ENCODE measurements at places on chromosomes 4 and X.

DNA sequence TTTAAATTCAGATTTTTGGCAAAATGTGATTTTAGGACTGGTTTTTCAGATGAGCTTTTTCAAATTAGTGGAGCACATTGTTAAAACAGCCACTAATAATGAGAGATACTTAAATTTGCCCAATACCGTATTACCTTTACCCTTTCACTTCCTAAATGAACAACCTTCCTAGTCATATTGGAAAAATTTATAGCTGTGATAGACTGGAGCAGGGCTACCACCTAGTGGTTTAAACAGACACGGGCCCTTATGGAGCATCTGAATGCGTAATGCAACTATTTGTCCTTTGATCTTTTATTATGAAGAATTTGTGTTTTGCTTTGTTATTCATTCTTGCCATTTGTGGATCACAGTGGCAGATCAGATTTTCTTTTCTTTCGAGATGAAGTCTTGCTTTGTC lies 72.7 kb downstream of the KDM6A start:
- DNase-seq: peak; percentile 10

- DNase-seq: no peak
Observed at GRCh38 chr4:146567396-146567795, 45.7 kb upstream of the SLC10A7 start.

DNA sequence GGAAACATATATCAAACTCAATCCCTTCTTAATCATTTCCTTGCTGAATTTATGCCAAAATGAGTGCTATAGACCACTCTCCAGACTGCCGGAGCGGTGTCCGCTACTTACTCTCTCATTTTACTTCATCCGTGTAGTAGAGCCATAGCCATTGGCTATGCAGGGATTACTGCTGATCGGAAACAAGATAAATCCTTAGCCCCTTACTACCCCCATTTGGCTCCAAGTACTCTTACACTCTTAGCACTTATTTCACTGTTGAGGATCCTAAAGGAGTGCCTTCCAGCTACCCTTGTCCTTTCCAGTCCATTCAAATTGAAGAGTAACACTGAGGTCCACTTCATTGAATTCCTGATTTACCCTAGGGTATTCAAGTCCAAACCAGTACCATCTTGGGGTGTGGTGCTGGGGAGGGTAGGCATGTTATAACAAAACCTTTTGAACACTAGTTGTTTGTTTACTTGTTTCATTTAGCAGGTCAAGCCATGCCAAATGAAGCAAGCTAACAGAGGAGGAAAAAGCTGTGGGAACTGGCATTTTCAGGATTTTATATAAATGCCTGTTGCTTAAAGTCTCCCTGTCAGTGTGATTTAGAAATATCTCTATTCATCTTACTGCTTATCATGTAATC lies 715.1 kb downstream of the FSTL5 start:
- no peak for DNase-seq

- no peak for DNase-seq
Observed at GRCh38 chrX:45710081-45710801, 509.6 kb upstream of the DIPK2B start.

- DNase-seq: no peak
Observed at GRCh38 chrX:103554687-103555424, 30.5 kb upstream of the TCEAL4 start.

DNA sequence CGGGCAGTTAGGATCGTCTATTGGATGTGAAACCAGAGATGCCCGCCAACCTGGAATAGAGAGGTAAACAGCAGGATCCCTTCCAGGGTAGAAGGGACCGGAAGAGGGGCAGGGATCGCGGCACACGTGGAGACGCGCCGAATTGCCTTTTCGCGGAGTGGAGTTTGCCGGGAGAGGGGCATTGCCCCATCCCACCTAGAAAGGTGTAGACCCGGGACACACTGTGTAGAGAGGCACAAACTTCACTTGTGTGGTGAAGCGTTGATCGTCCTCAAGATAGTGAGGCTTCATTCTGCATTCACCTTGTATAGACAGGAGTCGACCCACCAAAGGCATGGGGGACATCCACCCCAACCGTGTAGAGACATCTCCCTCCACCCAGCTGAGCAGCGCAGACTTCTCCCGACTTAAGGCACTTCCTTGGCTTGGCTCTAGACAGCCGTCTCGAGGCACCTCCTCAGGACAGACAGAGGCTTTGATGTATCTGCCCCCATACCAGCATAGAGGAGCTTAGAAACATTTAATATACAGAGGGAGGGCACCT lies 410 bp downstream of the GNL3L start:
- DNase-seq: no peak
